ENCODE measurements at places on chromosomes 2 and 18. TPM values are rescaled to one million over a fixed set of nuclear protein-coding genes. Genes with fewer than 3 reads are reported as not detected.

Gene PJVK
- 4.3 TPM for total RNA-seq

Gene ALPI
- 0.09 TPM for total RNA-seq

Gene ALLC
- not detected for total RNA-seq

Gene ELOA2
- not detected for total RNA-seq

Gene DUSP11
- 25.5 TPM for total RNA-seq

Gene TDRD15
- total RNA-seq: 0.06 TPM

Gene ITGB6
- total RNA-seq: 302 TPM

Gene FBXO48
- 1.3 TPM for total RNA-seq

Gene ALPP
- total RNA-seq: not detected

Gene UPP2
- total RNA-seq: 0.19 TPM

Gene ABCB11
- 0.03 TPM for total RNA-seq

Gene MAP2
- 11.4 TPM for total RNA-seq

Gene C2orf42
- 20.0 TPM for total RNA-seq

Gene TGFA
- 30.8 TPM for total RNA-seq

Gene MREG
- total RNA-seq: 16.7 TPM

Gene KCNG2
- total RNA-seq: 0.76 TPM

Gene ASB18
- not detected for total RNA-seq

Gene ZNF892
- 6.2 TPM for total RNA-seq

Gene WDFY1
- total RNA-seq: 38.4 TPM

Gene LRRC30
- not detected for total RNA-seq

Gene BOLL
- total RNA-seq: not detected

Gene STRN
- 42.7 TPM for total RNA-seq

Gene NT5DC4
- not detected for total RNA-seq

Gene SLC16A14
- 6.6 TPM for total RNA-seq

Gene DSEL
- total RNA-seq: 6.4 TPM

Gene TRABD2A
- total RNA-seq: 3.4 TPM

Gene GRP
- total RNA-seq: not detected

Gene SOX11
- 0.22 TPM for total RNA-seq

Gene UNC80
- 0.06 TPM for total RNA-seq

Gene HOXD8
- total RNA-seq: 76.5 TPM

Gene SLC8A1
- total RNA-seq: 33.9 TPM

Gene SMYD1
- total RNA-seq: not detected

Gene RTKN
- total RNA-seq: 76.4 TPM

Gene PARD3B
- 29.6 TPM for total RNA-seq

Gene UCN
- 1.4 TPM for total RNA-seq

Gene NOL4
- total RNA-seq: 1.1 TPM

Gene MAP3K19
- not detected for total RNA-seq

Gene SPAST
- total RNA-seq: 13.6 TPM

Gene MRPL33
- 107 TPM for total RNA-seq

Gene CCDC68
- 6.1 TPM for total RNA-seq

Gene BUB1
- 1.8 TPM for total RNA-seq

Gene HSPD1
- 157 TPM for total RNA-seq

Gene FAM237A
- not detected for total RNA-seq

Gene IL36B
- total RNA-seq: not detected

Gene LYG2
- total RNA-seq: not detected

Gene FEZ2
- 46.4 TPM for total RNA-seq

Gene APOB
- total RNA-seq: 0.57 TPM

Gene SRD5A2
- 0.22 TPM for total RNA-seq

Gene ZAP70
- total RNA-seq: 15.0 TPM

Gene DNMT3A
- total RNA-seq: 31.4 TPM

Gene PTPRN
- not detected for total RNA-seq

Gene CHRNG
- not detected for total RNA-seq

Gene POTEC
- total RNA-seq: not detected

Gene ZC3H15
- 45.3 TPM for total RNA-seq

Gene ANKRD29
- total RNA-seq: 4.9 TPM

Gene MCM6
- total RNA-seq: 11.9 TPM

Gene PSMA8
- not detected for total RNA-seq

Gene RNF125
- total RNA-seq: 6.0 TPM

Gene TUBB8B
- not detected for total RNA-seq
